Hematopoietic multipotent progenitor cell treated with erythropoietin and hydrocortisone succinate and interleukin-3 and kit ligand, for 6 days (in vitro differentiated cells): ENCODE measurements at places on chromosomes 16 and 17.

- peak; percentile 73 for DNase-seq
Observed at GRCh38 chr17:42163113-42163512, 8.3 kb upstream of the RAB5C start.

- DNase-seq, result no peak
Observed at GRCh38 chr16:66065925-66066324, 300.6 kb upstream of the CDH5 start.

GRCh38 chr16:56013962-56014552, 138.9 kb upstream of the CES5A start:
- DNase-seq, result peak; percentile 74

DNA sequence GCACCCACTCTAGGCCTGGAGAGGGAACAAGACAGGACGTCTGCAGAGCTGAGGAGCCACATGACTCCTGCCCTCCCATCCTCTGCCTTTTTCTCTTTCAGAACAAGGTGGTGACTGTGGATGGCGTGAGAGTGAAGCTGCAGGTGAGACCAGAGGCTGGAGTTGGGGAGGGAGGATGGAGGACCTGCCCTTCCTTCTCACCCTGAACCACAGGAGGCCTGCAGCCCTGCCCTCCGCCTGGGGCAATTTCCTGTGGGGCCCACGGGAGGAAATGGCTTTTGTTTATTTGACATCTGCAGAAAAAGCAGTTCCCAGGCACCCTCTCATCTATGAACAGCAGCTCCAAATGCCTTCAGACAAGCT, 5.1 kb downstream of the RAB37 start:
- DNase-seq, result peak; percentile 66

- no peak for DNase-seq
Observed at GRCh38 chr16:15484662-15485061, 50.3 kb downstream of the BMERB1 start.

- DNase-seq, result no peak
Observed at GRCh38 chr17:63999680-64000531, 1.8 kb downstream of the PRR29 start.

GRCh38 chr17:70581459-70581858, 412.1 kb downstream of the KCNJ2 start:
- no peak for DNase-seq

DNA sequence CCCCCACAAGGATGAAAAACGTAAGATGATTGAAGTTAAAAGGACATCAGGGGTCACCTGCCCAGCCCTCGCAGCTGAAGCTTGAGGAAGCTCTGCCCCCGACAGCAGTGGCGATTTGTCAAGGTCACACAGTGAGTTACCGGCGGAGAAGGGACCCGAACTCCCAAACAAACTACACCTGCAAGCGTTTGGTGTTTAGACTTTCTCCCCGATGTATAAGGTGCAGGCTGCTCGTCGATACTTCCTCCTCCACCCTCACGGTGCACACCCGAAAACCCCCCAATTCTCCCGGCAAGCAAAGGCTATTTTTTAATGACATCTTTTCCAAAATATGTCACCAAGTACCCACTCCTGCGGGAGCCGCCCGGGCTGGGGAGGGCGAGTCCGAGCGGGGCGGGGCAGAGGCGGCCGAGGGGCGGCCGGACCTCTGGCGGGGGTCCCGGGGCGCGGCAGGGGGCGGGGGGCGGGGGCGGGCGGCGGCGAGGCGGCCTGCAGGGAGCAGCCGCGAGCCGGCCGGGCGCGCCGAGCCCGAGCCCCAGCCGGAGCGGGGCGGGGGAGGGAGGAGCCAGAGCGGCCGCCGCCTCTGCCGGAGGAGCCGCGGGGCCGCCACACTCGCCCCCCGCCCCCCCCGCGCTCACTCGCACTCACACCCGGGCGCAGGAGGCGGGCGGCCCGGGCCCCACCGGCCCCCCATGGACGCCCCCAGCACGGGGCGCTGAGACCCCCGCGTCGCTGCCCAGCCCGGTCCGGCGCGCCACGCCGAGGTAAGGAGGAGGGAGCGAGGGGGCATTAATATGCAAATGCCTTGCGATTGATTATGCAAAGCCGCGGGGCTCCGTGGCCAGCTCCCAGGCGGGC, at the start of gene THRA:
THRA (plus strand) TSS at position 637 of the 858 bp plus-strand sequence. CDS start 11,524 bp downstream, outside the sequence.
- DNase-seq, result peak; percentile 83
